Upper lobe of right lung (tissue), 1 donor: ENCODE measurements at places on chromosomes 4 and X. TPM values are rescaled to one million over a fixed set of nuclear protein-coding genes. Genes with fewer than 3 reads are reported as not detected.
A peak's percentile ranks its signal among the peaks of the same experiment; 100 is the strongest.

Gene GUCY2F
- total RNA-seq = 0.12 TPM

Gene STPG2
- 0.41 TPM for total RNA-seq

Gene NAT8L
- 0.46 TPM for total RNA-seq

Gene ATP1B4
- total RNA-seq = not detected

Gene RASGEF1B
- 45.1 TPM for total RNA-seq

Gene VCX2
- not detected for total RNA-seq

Gene POU3F4
- not detected for total RNA-seq

Gene PAK3
- 1.4 TPM for total RNA-seq

Gene IL1RAPL2
- total RNA-seq = not detected

DNA sequence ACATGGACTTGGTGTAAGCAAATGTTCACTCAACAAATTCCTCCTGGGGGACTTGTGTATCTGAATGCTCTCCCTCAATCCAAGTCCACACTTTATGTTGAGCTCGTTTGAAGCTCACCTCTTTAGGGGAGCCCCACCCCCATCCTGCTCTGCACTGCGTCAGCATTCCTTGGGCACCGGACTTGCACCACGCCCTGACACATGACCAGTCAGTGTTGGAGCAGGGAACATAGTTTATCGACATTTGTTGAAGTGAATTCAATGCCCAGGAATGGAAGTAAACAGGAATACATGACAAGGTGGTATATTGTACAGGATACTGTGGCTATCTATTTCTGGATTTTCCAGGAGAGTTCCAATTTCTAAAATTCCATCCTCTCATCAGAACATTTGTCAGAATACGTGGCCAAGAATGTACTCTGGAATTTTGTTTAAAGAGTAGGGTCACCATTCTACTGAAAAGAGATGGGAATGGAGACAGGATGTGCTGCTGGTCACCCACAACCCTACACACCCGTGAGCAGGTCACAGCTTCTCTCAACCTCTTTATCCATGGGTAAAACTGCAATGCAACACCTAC lies 60.0 kb upstream of the LNX1 start:
- H3K4me1 ChIP-seq = peaks cover 14% of the 10 kb centered on the region
- no peak overlapping the region for H3K4me3 ChIP-seq
- H3K27ac ChIP-seq = no peak overlapping the region
- peak; percentile 69 for DNase-seq

GRCh38 chr4:83340692-83341343 lies 6.2 kb upstream of the HPSE start:
- H3K27ac ChIP-seq = no peak overlapping the region
- H3K27me3 ChIP-seq = no peaks in the 10 kb centered on the region
- H3K4me3 ChIP-seq = no peak overlapping the region
- no peak for DNase-seq

- H3K36me3 ChIP-seq = no peaks in the 10 kb centered on the region
- H3K4me3 ChIP-seq = no peak overlapping the region
- no peaks in the 10 kb centered on the region for H3K27me3 ChIP-seq
These were observed 813 bp downstream of the TLR7 start for GRCh38 chrX:12867685-12868084.

DNA sequence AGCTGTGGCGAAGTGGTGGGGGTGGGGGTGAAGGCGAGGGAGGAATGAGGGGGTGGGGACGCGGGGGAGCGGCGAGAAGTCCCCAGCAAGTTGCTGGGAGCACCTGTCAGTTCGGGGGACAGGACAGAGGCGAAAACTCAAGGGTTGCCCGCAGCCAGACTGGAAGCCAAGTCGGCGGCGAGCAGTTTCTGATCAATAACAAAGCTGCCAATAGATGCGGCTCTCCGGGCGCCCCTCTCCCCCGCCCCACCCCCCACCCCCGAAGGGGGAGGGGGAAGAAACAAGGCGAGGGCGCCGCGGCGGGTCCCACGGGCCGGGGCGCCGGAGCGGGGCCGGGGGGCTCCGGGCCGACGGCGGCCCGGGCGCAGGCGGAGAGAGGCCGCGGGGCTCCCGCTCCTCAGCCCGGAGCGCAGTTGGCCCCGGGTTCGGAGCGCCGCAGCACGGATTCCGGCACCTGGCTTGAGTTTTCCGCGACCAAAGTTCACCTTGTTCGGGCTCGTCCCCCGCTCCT lies 379 bp downstream of the PDGFC start:
- peak overlapping the region; percentile 70 for H3K4me3 ChIP-seq
- peak overlapping the region; percentile 84 for H3K27ac ChIP-seq
- peak; percentile 74 for DNase-seq
- H3K4me1 ChIP-seq = peaks cover 23% of the 10 kb centered on the region
- no peaks in the 10 kb centered on the region for H3K36me3 ChIP-seq

- no peak for DNase-seq
- no peaks in the 10 kb centered on the region for H3K36me3 ChIP-seq
- H3K27me3 ChIP-seq = no peaks in the 10 kb centered on the region
- peak overlapping the region; percentile 85 for H3K27ac ChIP-seq
These were observed 10.5 kb downstream of the KLF3 start for GRCh38 chr4:38674258-38675144.

DNA sequence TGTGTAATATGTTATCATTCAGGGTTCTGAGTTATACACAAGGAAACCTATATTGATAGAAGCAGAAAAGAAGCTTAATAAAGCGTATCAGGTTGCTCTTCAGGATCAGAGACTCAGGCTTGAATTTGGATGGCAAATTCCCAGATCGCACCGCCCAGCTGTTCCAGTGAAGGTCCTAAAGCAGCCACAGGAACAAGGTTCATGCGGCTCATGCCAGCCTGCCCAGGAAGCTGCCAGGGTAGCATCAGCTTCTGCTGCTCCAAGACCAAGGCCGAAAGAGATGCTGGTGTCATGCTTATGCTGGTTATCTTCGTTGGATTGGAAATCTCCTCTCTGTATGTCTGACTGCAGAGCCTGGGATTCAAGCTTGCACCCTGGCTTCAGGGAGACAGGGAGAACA lies 127.7 kb downstream of the MANBA start:
- no peak overlapping the region for H3K27ac ChIP-seq
- H3K4me3 ChIP-seq = no peak overlapping the region
- DNase-seq = no peak
- H3K27me3 ChIP-seq = no peaks in the 10 kb centered on the region

DNA sequence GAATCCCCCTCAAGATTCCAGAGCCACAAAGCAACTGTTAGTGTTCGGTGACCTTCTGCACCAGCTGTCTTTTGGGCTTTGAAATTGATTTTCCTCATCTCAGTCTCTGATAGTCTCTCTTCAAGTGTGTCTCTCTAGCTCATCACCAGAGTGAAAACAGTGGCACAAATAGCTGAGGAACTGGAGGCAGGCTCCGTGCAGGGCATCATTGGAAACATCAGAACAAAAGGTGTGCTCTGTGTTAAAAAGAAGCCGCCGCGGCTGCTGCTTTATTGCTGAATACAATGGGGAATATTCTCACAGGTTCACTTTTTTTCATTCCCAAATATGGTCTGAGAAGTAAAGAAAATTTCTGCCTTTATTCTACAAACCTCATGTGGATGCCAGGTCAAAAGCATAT lies 297.5 kb downstream of the DCTD start:
- no peak overlapping the region for H3K27ac ChIP-seq
- H3K27me3 ChIP-seq = no peaks in the 10 kb centered on the region
- H3K4me3 ChIP-seq = no peak overlapping the region
- H3K4me1 ChIP-seq = no peaks in the 10 kb centered on the region

- H3K27ac ChIP-seq = no peak overlapping the region
- H3K36me3 ChIP-seq = no peaks in the 10 kb centered on the region
- H3K27me3 ChIP-seq = no peaks in the 10 kb centered on the region
- DNase-seq = no peak
These were observed 303.5 kb upstream of the ARSJ start for GRCh38 chr4:114282937-114283336.

DNA sequence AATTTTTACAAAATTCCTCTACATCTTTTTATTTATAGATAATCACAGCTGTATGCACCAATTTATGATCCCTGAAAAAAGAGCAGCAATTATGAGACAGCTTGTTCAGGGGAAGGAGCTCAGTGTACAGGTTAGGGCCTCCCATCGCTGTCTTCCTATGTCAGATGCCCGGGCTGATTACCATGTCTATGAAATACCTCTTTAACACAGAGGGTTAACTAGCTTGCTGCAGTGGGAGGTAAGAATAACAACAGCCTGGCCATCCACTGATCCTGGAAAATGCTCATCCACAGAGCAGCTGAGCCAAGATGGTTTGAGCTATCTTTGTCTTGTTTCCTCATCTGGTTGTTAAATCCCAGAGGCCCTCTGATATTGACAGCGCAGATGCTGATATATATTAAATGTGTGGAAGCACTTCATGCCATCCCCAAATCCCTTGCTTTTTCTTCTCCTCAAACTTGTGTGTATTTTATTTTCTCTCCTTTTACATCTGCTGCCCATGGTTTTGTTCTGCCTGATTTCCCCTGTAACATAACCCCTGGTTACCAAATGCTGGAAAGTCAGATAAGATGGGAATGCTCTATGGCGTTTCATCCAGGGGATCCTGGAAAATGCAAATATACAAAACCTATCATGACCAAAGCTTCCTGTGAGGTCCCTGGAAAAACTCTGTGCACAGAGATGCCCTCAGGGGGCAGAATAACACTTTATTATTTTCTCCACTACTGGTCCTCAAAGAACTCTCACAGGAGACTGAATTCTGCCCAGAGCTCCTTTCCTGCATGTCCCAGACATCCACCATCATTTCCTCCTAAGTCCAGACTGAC lies 85.8 kb upstream of the PUDP start:
- no peak overlapping the region for H3K27ac ChIP-seq
- no peaks in the 10 kb centered on the region for H3K27me3 ChIP-seq
- DNase-seq = no peak
- H3K36me3 ChIP-seq = no peaks in the 10 kb centered on the region
- H3K4me3 ChIP-seq = no peak overlapping the region
- H3K4me1 ChIP-seq = no peaks in the 10 kb centered on the region

GRCh38 chr4:114780205-114780604 lies 181.6 kb downstream of the UGT8 start:
- no peak for DNase-seq
- no peak overlapping the region for H3K4me3 ChIP-seq
- H3K27me3 ChIP-seq = no peaks in the 10 kb centered on the region
- H3K4me1 ChIP-seq = no peaks in the 10 kb centered on the region
- H3K36me3 ChIP-seq = no peaks in the 10 kb centered on the region

- DNase-seq = no peak
- H3K36me3 ChIP-seq = no peaks in the 10 kb centered on the region
- H3K27ac ChIP-seq = no peak overlapping the region
- H3K4me1 ChIP-seq = no peaks in the 10 kb centered on the region
These were observed 97.4 kb upstream of the MED14 start for GRCh38 chrX:40832723-40833122.

GRCh38 chr4:126697748-126698147 lies 935.0 kb upstream of the INTU start:
- H3K36me3 ChIP-seq = no peaks in the 10 kb centered on the region
- no peak overlapping the region for H3K27ac ChIP-seq
- no peak for DNase-seq
- no peak overlapping the region for H3K4me3 ChIP-seq

- no peaks in the 10 kb centered on the region for H3K27me3 ChIP-seq
- no peak overlapping the region for H3K4me3 ChIP-seq
- no peak overlapping the region for H3K27ac ChIP-seq
- H3K4me1 ChIP-seq = no peaks in the 10 kb centered on the region
These were observed 55.6 kb downstream of the RTL9 start for GRCh38 chrX:110414273-110414672.

DNA sequence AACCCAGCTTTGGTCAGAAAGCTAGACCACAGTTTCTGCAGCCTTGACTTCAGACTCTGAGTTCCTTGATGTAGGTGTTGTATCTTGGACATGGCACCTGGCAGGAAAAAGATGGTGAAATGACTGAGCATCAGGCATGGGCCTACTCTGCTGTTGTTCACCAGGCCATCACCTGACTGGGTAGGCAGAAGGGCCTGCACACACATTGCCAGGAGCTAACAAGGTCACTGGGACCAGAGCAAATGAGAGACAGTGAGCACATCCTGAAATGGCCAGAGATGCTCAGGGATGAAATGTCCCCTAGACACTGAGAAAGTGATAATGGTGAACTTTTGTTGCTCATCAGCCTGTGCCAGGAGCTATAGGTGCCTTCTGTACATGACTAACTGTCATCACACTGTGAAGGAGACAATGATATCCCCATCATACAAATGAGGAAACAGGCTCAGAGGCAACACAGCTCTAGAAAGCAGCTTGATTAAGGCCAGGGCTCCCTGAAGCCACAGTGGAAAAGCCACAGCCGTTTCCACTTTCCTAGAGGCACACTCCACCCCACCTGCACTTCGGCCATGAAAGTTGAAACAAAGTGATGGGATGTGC lies 128.3 kb downstream of the TSPAN5 start:
- no peak overlapping the region for H3K27ac ChIP-seq
- no peaks in the 10 kb centered on the region for H3K4me1 ChIP-seq
- DNase-seq = no peak
- no peaks in the 10 kb centered on the region for H3K27me3 ChIP-seq
- H3K4me3 ChIP-seq = no peak overlapping the region

GRCh38 chr4:26330946-26331345 lies 10.1 kb downstream of the RBPJ start:
- DNase-seq = no peak
- no peaks in the 10 kb centered on the region for H3K27me3 ChIP-seq
- H3K4me3 ChIP-seq = no peak overlapping the region
- H3K36me3 ChIP-seq = no peaks in the 10 kb centered on the region
- peaks cover 15% of the 10 kb centered on the region for H3K4me1 ChIP-seq

GRCh38 chr4:139951021-139951420 lies 203.0 kb downstream of the MAML3 start:
- H3K27me3 ChIP-seq = no peaks in the 10 kb centered on the region
- no peak overlapping the region for H3K4me3 ChIP-seq
- no peaks in the 10 kb centered on the region for H3K36me3 ChIP-seq
- peaks cover 31% of the 10 kb centered on the region for H3K4me1 ChIP-seq
- DNase-seq = no peak

DNA sequence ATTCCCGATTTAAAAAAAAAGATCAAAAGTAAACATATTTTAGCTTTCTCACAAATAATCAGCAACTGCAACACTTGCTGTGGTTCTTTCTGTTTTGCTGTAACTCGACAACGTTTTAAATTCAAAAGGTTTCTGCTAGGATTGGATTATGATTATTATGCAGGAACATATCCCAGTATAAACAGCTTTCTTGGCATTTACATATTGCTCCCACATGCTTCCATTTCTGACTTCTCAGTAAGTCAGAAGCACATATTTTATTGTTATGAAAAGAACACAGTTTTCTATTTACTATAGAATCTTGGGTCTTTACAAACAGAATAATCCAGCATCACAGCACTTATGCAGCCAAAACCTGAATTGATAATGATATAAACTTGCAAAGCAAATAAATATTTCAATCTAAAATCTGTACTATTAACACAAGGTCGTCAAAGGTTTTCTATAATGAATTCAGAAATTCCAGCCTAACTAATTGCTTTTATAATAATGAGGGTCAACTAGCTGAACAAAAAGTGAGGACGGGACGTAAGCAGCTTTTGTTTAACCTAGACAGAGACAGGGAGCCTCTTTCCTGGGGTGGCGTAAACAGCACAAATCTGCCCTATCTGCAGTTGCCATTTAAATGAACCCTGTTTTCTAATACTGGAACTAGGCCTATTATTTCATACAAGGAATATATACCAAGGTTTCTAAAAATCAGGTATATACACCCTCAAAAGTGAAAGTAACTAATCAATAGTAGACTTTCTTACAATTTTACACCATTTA lies 9.8 kb upstream of the PCDH18 start:
- no peaks in the 10 kb centered on the region for H3K27me3 ChIP-seq
- H3K4me1 ChIP-seq = no peaks in the 10 kb centered on the region
- H3K27ac ChIP-seq = no peak overlapping the region
- no peaks in the 10 kb centered on the region for H3K36me3 ChIP-seq
- DNase-seq = no peak

- peaks cover 94% of the 10 kb centered on the region for H3K27me3 ChIP-seq
- no peak for DNase-seq
These were observed 1.3 kb downstream of the MSX1 start for GRCh38 chr4:4860600-4861389.

GRCh38 chr4:5888222-5889001 lies 4.5 kb downstream of the CRMP1 start:
- peaks cover 59% of the 10 kb centered on the region for H3K27me3 ChIP-seq
- DNase-seq = no peak
- peak overlapping the region; percentile 48 for H3K4me3 ChIP-seq
- H3K36me3 ChIP-seq = no peaks in the 10 kb centered on the region
